Colonic mucosa (tissue), 4 donors: ENCODE measurements at places on chromosomes 6 and 20. TPM values are rescaled to one million over a fixed set of nuclear protein-coding genes. Genes with fewer than 3 reads are reported as not detected.

- no peaks in the 10 kb centered on the region for H3K36me3 ChIP-seq
- peak; percentile 71 for DNase-seq
- no peaks in the 10 kb centered on the region for H3K4me1 ChIP-seq
- H3K4me3 ChIP-seq, result no peak overlapping the region
- no peaks in the 10 kb centered on the region for H3K27me3 ChIP-seq
- no peak overlapping the region for H3K27ac ChIP-seq
Measured at GRCh38 chr20:36439040-36439730, 102.1 kb upstream of the MYL9 start.

DNA sequence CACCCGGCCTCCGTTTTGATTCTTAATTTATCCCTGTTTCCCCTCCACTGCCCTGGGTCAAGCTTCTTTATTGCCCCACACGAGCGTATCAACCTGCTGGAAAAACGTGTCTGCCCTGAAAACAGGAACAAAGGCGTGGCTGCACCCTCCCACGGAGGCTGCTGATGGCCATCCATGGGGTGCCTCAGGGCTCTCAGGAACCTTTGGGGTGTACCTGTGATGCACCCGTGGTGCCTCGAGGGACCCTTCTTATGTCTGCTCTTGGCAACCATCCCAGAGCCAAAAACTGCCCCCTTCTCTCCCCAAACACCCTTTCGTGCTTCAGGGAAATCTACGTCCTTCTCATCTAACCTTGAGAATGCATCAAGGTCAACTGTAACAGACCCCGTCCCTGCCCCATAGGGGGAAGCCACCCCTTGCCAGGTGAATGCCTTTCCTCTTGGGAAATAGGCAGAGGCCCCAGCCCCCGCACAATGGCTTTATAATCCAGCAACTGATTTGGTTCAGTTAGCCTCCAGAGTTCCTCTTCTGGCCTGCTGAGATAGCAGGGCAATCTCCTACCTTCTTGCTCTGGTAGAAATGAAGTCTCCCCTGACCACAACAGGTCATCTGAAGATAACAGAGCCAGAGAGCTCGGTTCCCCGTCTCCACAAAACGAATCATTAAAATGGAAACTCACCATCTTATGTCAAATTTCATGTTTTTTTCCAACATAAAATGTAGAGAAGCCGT, 29.4 kb downstream of the PSMG4 start:
- H3K27me3 ChIP-seq, result no peaks in the 10 kb centered on the region
- DNase-seq, result no peak
- H3K27ac ChIP-seq, result no peak overlapping the region
- no peaks in the 10 kb centered on the region for H3K36me3 ChIP-seq
- no peak overlapping the region for H3K4me3 ChIP-seq
- H3K4me1 ChIP-seq, result no peaks in the 10 kb centered on the region

The HNF4A gene
- 288 TPM for total RNA-seq

GRCh38 chr6:8803181-8803760, 367.9 kb upstream of the SLC35B3 start:
- H3K27me3 ChIP-seq, result no peaks in the 10 kb centered on the region
- no peaks in the 10 kb centered on the region for H3K36me3 ChIP-seq
- DNase-seq, result no peak
- H3K4me3 ChIP-seq, result no peak overlapping the region
- no peaks in the 10 kb centered on the region for H3K4me1 ChIP-seq

- H3K36me3 ChIP-seq, result no peaks in the 10 kb centered on the region
- no peak overlapping the region for H3K4me3 ChIP-seq
- DNase-seq, result no peak
- no peaks in the 10 kb centered on the region for H3K4me1 ChIP-seq
Measured at GRCh38 chr6:11322252-11322885, 89.9 kb upstream of the NEDD9 start.

The LATS1 gene
- total RNA-seq, result 26.5 TPM

- no peak for DNase-seq
- H3K4me3 ChIP-seq, result no peak overlapping the region
- no peak overlapping the region for H3K27ac ChIP-seq
- peaks cover 3% of the 10 kb centered on the region for H3K4me1 ChIP-seq
- H3K36me3 ChIP-seq, result no peaks in the 10 kb centered on the region
Measured at GRCh38 chr6:170268216-170269129, 22.4 kb downstream of the DLL1 start.

The DEFB124 gene
- total RNA-seq, result not detected

The HLA-DQA2 gene
- total RNA-seq, result 5.7 TPM

The SEMG1 gene
- 0.42 TPM for total RNA-seq

- no peaks in the 10 kb centered on the region for H3K27me3 ChIP-seq
- H3K36me3 ChIP-seq, result no peaks in the 10 kb centered on the region
- no peaks in the 10 kb centered on the region for H3K4me1 ChIP-seq
- DNase-seq, result no peak
Measured at GRCh38 chr6:130027948-130028347, 9.6 kb downstream of the L3MBTL3 start.

The GPX5 gene
- 0.17 TPM for total RNA-seq

The CST2 gene
- total RNA-seq, result not detected

The KIAA0408 gene
- 1.6 TPM for total RNA-seq

The SNAP25 gene
- total RNA-seq, result 2.2 TPM

DNA sequence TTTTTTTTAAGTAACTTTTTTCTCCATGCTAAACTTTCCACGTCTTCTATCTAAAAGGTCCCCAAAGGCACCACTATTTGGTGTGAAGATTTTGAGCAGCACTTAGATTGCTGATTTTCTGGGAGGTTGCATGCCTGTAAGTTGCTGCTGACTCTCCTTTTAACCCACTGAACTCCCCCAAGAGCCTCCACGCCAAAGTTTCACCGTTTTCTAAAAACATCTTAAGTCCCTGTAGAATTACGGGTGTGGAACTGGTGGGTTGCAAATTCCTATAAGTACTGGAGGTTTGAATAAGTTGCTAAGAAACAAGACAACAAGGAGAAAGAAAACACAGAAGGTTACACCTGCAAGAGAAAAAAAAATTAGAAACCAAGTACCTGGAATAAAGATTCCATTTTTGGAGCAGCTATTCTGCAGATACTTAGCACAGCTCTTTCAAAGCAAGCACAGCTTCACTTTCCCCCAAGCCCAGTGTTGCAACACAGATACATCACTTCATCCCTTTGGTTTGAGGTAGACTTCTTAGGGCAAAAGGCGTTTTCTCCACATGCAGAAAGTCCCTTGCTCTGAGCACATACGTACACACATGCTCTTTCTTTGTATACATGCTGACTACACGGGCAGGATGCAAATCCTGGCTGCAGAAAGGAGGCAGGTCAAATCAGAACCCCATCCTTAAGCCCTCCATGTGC, 5.0 kb downstream of the JAG1 start:
- no peaks in the 10 kb centered on the region for H3K36me3 ChIP-seq
- H3K4me1 ChIP-seq, result peaks cover 15% of the 10 kb centered on the region
- no peak for DNase-seq
- no peak overlapping the region for H3K4me3 ChIP-seq
- H3K27ac ChIP-seq, result no peak overlapping the region
- no peaks in the 10 kb centered on the region for H3K27me3 ChIP-seq
